ENCODE measurements at places on chromosomes 1 and 21.

DNA sequence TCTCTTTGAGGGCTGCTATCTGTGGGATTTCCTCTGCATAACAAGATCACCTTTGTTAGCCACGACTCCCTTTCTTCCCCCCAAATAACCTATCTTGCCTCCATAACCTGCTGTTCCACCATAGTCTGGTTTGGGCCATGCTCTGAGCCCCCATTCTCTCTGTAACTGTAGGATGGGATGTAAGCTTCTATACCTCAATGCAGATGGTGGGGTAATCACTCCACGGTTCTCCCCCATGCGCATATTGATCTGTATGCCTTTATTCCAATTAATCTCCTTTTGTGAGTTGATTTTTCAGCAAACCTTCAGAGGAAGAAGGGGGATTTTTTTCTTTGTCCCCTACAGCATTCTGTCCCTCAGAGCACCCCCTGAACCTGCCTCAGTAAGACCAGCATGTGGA is 170.1 kb upstream of the IRF2BP2 start:
- DNase-seq, result no peak

DNA sequence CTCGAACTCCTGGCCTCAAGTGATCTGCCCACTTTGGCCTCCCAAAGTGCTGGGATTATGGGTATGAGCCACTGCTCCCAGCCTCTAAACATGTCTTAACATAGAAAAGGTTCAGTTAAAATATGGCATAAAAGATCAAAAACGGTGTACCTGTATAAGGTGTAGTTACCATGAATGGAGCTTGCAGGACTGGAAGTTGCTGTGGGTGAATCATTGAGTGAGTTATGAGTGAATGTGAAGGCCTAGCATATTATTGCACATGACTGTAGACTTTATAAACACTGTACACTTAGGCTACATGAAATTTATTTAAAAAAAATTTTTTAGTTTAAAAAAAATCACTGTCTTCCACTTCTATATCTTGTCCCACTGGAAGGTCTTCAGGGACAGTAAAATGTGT is 15.7 kb downstream of the ABCD3 start:
- DNase-seq, result no peak

- peak; percentile 4 for DNase-seq
Observed at GRCh38 chr1:15027515-15027986, 126.0 kb upstream of the TMEM51 start.

DNA sequence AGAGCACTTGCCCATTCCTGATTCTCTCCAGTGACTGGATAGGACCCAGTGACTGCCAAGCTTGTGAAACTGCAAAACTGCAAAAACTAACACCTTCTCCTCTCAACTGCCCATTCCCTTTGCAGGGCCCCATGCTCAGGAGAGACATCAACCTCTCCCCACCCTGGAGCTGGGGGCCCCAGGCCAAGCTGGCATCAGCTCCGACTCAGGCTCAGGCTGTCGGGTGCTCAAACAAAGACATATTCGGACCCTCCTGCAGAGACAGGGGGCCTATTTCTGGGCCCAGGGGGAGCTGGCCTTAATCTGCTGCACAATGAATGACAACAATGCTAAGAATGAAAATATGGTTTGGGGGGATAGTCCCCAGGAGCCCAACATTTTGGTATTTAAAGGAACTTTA is 11.8 kb downstream of the LMX1A start:
- no peak for DNase-seq

DNA sequence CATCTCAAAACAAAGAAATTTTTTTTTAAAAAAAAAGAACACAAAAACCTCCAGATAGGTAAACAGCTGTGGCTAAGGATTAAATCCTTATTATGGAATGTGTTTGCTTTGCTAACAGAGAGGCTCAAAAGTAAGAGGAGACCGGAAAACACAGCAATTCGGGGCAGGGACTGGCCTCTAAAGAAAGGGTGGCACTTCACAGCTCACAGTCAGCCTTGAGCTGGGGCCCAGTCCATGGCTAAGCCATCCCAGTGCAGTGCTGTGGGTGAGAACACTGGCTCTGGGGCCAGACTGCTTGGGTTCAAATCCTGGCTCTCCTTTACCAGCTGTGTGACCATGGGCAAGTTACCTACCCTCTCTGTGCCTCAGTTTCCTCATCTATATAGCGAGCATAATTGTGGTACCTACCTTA is 28.2 kb downstream of the KIF17 start:
- DNase-seq, result no peak

DNA sequence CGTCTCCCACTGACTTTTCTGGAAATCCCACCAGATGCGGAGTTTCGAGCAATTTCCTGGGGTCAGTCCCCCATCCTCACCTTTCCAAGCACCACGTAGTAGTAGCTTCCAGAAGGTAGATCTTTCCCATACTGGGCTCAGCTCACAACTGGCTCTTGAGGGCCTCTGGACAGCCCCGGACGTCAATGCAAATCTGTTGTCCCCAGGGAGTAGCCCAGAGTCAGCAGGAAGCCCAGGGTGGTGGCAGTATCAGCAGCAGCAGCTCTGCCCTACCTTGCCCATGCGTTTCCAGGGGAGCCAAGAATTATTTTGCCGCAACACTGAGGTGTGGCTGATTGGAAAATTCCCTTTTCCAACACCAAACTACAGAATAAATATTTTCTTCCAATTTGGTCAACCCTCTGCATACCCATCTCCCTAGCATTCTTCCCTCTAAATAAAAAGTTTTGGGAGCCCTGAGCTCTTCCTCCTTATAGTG is 70.3 kb downstream of the CD46 start:
- no peak for DNase-seq

- DNase-seq, result no peak
Observed at GRCh38 chr1:70195342-70195741, 10.0 kb downstream of the LRRC40 start.

DNA sequence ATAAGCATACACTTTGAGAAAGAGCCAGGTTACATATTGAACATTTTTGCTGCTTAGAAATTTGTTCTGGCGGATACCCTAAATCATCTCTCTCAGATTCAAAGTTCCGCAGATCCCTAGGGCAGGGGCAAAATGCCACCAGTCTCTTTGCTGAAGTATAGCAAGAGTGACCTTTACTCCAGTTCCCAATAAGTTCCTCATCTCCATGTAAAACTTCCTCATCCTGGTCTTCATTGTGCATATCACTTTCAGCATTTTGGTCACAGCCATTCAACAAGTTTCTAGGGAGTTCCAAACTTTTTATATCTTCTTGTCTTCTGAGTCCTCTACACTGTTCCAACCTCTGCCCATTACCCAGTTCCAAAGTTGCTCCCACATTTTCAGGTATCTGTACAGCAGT is 23.3 kb upstream of the LYPD8 start:
- no peak for DNase-seq

DNA sequence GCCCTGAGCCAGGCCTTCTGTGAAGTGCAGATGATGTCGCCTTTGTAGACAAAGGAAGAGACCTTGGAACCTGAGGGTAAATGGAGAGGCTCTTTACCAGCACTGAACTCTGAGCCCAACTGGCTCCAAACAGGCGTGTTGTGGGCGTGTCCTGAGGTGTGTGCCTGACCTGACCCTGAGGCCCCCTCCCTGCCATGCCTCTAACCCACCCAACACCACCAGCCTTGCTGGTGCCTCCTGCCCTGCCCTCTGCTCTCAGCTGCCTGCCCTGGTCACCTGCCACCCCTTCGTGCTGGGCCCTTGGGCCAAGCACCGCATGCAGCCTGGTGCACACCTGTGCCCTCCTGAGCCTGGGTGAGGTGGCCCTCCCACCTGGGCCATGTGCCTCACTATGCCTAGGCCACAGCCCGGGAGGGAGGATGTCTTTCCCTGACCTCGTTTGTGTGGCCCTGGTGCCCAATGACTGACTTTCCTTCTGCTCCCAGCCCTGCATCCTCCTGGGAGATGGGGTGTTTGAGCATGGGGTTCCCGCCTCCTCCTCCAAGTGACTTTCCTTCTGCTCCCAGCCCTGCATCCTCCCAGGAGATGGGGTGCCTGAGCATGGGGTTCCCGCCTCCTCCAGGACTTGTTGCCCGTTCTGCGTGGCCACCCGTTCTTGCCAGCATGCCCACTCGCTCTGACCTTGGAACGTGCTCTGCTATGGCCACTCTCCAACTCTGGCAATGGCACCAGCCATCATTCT is 157.0 kb downstream of the PCBP3 start:
- no peak for DNase-seq

DNA sequence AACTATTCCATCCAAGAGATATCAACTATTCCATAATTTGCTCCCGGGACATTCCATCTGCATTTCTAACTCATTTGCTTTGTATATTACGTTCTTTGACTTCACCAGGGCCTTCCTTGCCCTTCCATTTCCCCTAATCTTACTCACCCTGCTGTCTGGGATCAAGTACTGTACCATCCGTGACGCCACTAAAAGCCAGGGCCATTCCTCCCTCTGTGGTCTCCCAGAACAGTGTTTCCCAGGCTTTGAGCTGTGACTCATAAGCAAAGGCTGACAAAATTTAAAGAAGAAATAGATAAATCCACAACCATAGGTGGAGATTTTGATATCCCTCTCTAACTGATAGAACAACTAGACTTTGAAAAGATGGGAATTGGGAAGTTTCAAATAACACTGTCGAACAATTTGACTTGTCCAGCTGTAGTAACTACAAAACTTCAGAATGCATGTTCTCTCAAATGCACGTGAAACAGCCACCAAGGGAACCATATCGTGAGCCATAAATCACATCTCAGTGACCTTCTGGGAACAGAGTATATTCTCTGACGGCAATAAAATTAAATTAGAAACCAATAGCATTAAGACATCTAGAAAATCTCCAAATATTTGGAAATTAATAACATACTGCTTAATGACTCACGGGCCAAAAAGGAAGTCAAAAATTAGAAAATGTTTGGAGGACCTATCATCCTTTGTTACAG is 501.0 kb downstream of the SETD4 start:
- no peak for DNase-seq

Data from stimulated activated CD4-positive, alpha-beta T cell treated with anti-CD3 and anti-CD28 coated beads, TNF-alpha, amount 100 ng/mL, for 4 hours (primary cell).